ENCODE measurements at places on chromosomes 16 and 17.

- no peak for DNase-seq
Observed at GRCh38 chr17:63364944-63365343, 81.2 kb downstream of the CYB561 start.

DNA sequence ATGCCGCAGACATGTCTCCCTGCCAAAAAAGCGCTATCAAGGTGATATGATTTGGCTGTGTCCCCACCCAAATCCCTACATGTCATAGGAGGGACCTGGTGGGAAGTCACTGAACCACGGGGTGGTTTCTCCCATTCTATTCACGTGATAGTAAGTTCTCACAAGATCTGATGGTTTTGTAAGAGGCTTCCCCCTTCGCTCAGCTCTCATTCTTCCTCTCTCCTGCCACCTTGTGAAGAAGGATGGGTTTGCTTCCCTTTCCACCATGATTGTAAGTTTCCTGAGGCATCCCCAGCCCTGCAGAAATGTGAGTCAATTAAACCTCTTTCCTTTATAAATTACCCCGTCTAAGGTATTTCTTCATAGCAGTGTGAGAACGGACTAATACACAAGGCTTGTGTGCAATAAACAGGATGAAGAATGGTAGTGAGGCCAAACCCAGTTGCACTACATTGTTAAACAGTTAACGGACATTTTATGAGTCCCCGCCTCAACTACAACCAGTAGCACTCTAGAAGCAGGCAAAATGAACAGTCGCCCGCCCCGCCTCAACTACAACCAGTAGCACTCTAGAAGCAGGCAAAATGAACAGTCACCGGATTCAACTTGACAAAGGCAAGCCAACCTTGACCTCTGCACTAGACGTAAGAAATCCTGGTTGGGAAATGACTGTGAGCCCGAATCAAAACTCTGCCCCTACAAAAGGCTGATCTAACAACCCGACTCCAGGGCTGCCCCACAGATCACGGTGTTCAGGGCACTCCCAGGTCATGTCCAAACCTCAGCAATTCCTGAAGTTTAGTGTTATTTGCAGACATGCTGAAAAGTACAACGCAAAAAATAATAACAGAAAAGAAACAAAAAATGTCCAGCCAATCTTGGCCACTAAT, 26.3 kb downstream of the VPS53 start:
- no peak for DNase-seq

- no peak for DNase-seq
Observed at GRCh38 chr17:32256012-32256700, 9.5 kb upstream of the RHBDL3 start.

DNA sequence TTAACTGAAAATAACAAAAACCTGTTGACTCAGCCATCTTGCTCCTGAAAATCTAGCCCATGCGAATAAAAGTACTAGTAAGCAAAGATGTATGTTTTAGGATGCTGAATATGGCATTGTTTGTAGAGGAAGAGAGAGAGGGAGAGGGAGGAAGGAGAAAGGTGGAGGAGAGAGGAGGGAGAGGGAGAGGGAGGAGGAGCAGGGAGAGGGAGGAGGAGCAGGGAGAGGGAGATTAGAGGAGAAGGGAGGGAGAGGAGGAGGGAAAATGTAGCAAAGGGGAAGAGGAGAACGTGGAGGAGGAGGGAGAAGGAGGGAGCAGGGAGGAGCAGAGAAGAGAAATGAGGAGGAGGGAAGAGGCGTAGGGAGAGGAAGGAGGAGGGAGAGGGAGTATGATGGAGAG, 324.5 kb upstream of the EEF2KMT start:
- no peak for DNase-seq

DNA sequence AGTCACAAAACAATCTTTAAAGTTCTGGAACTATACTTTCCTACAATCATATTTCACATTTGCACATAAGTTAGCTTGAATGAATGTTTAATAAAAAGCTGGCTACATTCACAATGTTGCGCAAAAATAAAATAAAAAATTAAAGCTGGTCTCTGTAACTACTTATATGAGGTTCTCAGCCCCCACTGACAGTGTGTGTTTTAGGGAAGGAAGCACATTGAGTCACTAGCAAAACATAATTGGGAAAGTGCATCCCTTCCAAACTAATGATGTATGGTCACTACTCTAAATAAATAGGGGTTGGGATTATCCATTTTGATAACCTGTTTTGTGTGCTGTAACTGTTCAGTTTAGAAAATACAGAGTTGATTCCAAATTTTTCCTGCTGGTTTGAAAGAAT, 251.9 kb downstream of the IRX3 start:
- DNase-seq, result no peak

DNA sequence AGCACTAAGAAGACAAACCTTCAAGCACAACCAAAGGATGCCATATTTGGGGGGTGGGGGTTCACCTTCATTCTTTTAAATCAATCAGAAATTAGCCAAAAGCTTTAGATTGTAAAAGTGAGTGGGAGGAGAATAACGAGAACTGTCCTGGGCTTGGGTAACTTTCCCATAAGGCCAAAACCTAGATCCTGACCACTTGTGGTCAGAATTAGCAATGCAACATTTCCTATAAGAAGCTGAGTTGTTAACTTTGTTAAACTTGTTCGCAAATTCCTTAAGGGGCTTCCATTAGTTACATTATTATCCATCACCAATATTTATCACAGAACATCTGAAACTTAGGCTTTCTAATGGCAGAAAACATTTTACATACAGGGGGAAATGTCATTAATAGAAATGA, 25.1 kb downstream of the STAT5B start:
- no peak for DNase-seq

DNA sequence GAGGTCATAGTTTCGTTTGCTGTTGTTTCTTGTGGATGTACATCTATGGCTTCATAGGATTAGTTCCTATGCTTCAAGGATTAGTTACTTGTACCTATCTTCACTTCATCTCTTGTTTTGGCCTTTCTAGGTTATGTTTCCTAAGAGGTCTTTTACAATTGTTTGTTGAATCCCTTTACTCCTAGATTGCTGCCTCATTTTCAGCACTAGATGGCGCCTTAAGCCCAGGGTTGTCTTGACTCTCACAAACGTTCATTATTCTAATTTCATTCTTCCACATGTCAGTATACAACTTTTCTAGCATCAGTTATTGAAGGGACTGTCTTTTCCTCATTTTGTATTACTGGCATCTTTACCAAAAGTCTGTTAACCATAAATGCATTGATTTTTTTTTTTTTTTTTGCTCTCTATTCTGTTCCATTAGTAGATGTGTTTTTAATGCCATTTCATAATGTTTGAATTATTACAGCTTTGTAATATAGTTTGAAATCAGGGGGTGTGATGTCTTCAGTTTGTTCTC, 45.0 kb upstream of the NACA2 start:
- DNase-seq, result peak; percentile 21

DNA sequence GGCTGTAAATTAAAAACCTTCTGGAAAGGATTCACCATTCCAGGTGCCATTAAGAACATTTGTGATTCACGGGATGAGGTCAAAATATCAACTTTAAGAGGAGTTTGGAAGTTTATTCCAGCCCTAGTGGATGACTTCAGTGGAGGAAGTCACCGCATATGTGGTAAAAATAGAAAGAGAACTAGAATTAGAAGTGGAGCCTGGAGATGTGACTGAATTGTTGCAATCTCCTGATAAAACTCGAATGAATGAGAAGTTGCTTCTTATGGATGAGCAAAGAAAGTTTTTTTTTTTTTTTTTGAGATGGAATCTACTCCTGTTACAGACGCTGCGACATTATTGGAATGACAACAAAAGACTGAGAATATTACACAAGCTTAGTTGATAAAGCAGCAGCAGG, 26.7 kb downstream of the CCL4 start:
- no peak for DNase-seq

DNA sequence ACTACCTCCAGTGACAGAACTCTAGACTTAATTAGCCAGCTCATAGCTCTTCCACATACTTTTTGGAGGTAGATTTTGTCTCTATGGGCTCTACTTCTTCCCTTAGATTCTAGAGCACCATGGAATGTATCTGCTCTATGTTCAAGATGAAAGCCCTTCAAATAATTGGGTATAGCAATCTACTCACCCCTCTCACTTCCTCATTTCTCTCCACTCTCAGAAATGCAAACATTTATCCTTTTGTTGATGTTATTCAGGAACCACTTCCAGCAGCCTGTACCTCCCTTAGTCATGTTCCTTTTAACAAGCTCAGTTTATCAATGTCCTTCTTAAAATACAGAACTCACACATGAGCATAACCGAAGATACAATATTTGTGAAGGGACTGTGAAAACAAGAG, 78.5 kb downstream of the GRIN2A start:
- DNase-seq, result no peak

DNA sequence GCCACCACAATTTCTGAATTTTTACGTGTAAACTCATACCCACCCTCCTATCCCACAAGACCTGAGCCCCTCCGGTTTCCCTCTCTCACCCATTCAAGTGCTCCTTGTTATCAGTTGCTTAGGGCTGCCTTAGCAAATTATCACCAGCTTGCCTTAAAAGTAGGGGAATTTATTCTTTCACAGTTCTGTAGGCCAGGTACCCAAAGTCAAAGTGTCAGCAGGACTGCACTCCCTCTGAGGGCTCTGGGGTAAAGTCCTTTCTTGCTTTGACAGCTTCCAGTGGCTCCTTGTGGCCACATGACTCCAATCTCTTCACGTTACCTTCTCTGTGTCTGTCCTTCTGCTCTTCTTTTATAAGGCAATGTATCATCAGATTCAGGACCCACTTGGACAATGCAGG, 7.9 kb upstream of the TMEM220 start:
- no peak for DNase-seq

DNA sequence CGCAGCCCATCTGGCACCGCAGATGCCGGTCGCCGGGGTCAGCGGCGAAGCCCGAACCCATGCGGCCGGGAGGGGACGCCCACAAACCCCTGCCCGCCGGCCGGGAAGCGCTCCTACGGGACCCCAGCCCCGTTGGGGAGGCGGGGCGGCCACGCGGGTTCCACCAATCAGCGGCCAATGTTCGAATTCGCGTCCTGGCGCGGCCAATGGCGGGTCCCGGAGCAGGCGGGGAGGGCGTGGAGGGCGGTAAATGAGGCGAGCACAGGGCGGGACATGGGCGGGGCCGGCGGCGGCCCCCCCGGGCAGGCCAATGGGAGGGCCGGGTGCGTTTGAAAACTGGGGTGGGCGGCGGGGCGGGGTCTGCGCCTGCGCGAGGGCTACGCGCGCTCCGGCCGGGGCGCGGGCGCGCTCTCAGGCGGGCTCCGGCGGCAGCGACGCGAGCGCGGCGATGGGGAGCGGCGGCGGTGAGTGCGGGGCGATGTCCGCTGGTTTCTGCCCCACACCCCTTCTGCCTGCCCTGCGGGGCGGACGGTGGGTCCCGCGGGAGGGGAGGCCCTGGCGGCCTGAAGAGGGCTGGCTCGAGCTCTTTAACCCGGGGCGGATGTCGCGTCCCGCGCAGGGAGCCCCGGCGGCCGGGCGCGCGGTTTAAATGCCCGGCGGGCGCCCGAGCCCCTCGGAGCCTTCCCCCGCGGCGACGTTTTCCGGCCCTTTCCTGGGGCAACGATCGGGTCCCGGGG, at the start of gene CCNF:
CCNF (plus strand) TSS at position 414 of the 737 bp plus-strand sequence; CDS start at position 449, 35 bp downstream.
- DNase-seq, result peak; percentile 97

DNA sequence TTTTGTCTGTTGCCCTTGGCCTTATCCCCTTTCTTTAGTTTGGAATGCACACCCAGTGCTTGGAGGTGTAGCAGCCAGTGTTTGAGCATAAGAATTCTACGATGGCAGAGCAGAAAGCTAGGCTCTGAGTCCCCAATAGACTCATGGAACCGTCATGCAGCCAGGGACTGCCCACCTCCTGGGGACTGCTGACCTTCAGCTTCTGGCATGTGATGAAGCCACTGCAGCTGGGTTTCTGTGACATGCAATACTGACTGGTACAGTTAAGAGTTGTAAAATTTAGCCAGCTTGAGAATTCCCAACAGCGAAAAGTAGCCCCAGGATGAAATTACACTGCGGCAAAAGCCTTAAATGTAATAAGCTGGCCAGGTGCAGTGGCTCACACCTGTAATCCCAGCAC, 9.0 kb upstream of the MAP3K14 start:
- DNase-seq, result no peak

DNA sequence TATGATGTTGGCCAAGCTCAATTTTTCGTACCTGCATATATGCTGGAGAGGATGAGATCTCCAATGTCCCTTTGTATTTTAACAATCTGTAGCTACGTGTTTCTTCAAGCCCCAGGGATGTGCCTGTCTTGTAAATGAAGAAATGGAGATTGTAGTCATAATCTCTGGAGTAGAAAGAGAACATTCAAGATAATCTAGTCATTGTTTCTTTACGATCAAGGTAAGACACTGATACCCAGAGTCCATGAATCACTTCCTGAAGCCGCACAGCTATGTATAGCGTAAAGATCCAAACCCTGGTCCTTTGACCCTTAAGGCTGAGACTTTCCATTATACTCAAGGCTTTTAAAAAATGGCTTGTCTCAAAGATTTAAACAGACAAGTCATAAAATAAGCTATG, 205.5 kb downstream of the HS3ST3B1 start:
- DNase-seq, result no peak

DNA sequence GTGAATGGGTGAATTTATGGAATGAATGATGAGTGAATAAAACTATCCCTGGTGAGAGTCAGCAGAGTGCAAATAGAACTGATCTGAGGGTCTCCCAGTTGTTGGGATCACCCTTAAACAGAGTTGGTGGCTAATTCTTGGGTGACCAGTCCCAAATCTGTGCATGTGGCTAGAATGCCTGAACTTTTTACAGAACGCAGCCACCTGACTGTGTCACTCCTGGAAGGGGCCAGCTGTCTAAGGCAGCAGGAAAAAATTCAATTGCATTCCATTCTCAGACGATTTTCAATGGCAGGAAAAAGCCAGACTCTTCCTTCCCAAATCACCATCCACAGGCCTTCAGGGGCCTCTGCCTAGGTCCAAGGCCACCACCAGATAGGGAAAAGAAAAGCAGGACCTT, 43.5 kb downstream of the BEAN1 start:
- no peak for DNase-seq

DNA sequence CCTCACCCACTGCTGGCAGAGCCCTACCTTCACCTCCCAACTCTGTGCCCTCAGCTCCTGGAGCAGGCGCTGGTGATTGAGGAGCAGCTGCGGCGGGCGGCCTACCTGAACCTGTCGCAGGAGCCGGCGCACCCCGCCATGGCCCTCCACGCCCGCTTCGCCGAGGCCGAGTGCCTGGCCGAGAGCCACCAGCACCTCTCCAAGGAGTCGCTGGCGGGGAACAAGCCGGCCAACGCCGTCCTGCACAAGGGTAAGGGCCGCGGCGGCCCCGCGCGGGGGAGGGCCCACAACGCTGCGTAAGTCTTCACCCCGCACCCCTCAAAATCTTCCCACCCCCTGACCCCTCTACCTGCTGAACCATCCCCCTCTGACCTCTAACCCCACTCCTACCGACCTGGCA, 7.0 kb downstream of the RNF227 start:
- DNase-seq, result no peak

DNA sequence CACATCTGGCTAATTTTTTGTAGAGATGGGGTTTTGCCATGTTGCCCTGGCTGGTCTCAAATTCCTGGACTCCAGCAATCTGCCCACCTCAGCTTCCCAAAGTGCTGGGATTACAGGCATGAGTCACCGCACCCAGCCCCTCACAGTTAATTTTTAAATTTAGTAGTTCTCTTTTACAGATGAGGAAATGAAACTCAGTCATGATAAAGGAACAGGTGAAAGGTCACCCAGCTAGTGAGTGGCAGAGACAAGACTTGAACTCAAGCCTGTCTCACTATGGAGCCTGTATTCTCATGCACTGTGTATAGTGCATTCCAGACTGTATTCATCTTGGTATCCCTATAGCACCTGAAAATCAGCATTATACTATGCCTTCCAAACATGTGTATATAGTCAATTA, 77.1 kb upstream of the WSB1 start:
- DNase-seq, result no peak

Measured in stimulated activated CD8-positive, alpha-beta memory T cell treated with anti-CD3 and anti-CD28 coated beads, Interleukin-7, amount 100 ng/mL, for 48 hours (primary cell).